HL-60 (cell line): ENCODE measurements at places on chromosomes 2 and 18.

- no peak for DNase-seq
Observed at GRCh38 chr2:120503793-120504571, 158.0 kb downstream of the INHBB start.

- no peak for DNase-seq
Observed at GRCh38 chr2:163887182-163887581, 151.4 kb upstream of the FIGN start.

GRCh38 chr18:48934723-48935432, 15.9 kb downstream of the SMAD7 start:
- DNase-seq: no peak

GRCh38 chr2:11822746-11823451, 76.5 kb downstream of the LPIN1 start:
- no peak for DNase-seq

- no peak for DNase-seq
Observed at GRCh38 chr18:46411191-46411828, 245.7 kb downstream of the LOXHD1 start.

DNA sequence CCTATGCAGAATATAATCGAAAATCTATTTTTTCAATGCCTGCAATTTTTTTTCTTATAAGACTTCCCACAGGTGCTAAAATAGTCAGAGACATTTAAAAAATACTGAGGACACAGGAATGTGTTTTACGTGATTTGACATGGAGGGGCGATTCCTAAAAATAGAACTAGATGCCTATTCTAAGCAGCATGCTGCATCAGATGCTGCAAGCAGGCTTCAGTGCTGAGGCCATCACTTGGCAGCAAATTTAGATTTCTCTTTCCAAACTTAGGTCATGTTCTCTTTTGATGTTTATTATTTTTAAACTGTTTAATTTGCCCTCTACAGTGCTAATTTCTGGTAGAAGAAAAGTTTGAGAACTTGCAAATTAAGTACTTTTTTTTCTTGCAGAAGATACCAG, 43.7 kb upstream of the NCK2 start:
- DNase-seq: no peak

GRCh38 chr18:44729631-44730101, 49.0 kb downstream of the SETBP1 start:
- no peak for DNase-seq

GRCh38 chr18:11747731-11748130, 58.7 kb downstream of the GNAL start:
- no peak for DNase-seq

DNA sequence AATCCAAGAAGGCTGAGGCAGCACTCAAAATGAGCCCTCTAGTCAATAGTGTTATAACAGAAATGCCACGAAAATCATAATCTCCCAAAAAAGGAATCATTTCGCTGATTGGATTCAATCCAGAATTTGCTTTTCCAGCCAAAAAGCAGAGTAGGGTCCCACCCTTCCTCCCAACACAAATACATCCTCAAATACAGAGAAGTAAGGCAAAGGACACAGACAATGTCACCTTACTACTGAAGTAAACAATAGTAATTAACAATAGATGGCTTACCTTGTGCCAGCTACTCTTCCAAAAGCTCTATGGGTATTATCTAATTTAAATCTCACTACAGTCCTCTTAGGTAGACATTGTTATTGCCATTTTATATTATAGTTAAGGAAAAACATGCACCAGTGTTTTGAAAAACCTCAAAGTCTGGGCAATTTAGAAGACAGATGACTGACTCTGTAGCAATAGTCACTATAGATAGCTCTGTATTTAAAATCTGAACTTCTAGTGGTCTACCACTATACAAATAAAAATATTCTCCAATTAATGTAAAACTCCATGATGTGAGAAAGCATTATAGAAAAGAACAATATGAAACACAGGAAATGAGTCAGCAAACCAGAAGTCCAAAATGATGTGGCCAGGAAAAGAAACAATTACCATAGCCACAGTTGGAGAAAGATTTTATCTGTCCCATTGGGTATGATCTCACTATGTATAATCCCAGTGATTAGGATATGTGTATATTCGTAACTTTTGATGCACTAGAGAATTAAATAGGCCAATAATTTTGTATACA, 305.0 kb upstream of the ERBB4 start:
- DNase-seq: no peak

GRCh38 chr2:16656784-16657391, 8.7 kb downstream of the CYRIA start:
- peak; percentile 63 for DNase-seq

- DNase-seq: no peak
Observed at GRCh38 chr2:8840475-8841091, 3.2 kb upstream of the KIDINS220 start.

DNA sequence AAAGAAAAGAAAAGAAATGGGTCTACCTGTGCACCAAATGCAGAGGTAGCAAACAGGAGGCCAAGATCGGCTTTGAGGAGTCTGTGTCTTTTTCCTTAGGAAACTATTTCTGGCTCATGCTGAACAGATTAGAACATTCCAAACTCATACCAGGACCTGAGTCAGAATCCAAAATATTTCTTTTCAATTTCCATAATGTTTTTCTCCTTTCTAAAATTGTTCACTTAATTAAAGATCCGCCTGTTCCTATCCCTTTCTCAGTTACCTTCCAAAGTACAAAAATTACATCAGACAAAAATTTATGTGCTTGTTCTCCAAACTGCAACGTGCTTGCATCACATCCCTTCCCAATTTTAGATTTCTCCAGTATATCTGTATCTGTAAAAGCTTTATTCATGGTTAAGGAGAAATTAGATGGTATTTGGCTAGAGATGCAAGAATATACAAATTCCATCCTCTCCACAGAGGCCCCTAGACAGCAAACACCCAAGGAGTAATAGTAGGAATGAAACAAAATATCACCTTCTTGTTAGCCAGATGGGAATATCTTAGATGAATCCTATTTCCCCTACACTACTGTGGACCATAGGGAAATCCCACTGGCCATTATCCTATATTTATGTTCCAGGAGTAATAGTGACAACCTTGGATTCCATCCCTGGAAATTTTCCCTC, 130.6 kb downstream of the LNPK start:
- DNase-seq: no peak

DNA sequence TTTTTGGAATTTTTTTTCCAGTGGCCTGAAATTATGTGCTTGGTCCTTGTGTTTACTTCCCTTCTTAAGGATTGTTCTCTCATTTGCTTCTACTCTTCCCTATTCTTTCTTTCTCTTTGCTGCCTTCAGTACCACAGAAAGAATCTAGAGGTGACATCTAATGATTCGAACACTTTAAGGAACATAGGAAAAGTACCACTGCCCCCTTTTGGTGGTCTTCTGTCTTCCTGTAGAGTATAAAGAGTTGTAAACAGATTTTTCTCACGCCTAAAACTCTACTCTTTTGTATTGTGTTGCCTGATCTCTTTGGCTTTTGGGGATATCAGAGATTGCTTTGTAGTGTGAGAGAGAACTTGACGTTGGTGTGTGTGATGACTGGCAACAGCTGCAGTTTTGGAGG, 7.0 kb upstream of the SCTR start:
- DNase-seq: no peak

GRCh38 chr18:73479477-73479876, 611.7 kb upstream of the NETO1 start:
- no peak for DNase-seq

DNA sequence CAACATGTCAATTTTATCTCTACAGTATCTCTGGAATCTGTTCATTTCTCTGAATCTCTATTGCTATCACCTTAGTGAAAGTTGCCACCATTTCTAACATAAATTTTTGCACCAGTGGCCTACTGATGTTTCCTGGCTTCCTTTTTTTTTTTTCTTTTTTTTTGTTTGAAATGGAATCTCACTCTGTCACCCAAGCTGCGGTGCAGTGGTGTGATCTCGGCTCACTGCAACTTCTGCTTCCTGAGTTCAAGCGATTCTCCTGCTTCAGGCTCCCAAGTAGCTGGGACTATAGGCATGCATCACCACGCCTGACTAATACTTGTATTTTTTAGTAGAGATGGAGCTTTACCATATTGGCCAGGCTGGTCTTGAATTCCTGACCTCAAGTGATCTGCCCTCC, 35.1 kb downstream of the KCNJ13 start:
- DNase-seq: peak; percentile 51

- DNase-seq: peak; percentile 23
Observed at GRCh38 chr18:37429791-37430190, 135.8 kb downstream of the CELF4 start.

- no peak for DNase-seq
Observed at GRCh38 chr2:168189835-168190569, 57.4 kb downstream of the STK39 start.

DNA sequence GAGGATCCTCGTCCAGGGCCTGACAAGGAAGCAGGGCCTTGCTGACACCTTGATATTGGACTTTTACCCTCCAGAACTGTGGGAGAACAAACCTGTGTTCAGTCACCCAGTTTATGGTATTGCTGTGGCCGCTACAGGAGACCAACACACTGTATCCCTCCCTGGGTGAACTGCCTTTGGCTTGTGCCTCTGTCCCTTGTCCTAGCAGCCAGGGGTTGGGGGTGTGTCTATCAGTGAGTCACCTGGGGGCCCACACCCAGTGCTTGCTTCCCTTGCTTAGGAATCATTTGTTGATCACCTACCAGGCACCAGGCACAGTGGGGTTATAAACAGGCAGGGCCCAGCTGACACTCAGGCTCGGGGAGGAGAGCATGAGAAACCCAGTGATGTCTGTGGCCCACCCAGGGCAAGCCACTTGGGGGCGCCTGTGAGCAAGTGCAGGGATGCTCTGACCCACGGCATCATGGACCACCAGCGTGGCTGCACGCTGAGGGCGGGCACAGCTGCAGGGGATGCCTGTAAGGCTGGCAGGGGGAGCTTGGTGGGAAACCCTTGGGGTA, 17.1 kb downstream of the TMEM185B start:
- DNase-seq: no peak
